Activated CD4-positive, alpha-beta memory T cell treated with anti-CD3 and anti-CD28 coated beads, Interleukin-2, amount 10 ng/mL, durations not matched to agents 7 days and 5 days (primary cell): ENCODE measurements at places on chromosomes 5 and 9.
A peak's percentile ranks its signal among the peaks of the same experiment; 100 is the strongest.

DNA sequence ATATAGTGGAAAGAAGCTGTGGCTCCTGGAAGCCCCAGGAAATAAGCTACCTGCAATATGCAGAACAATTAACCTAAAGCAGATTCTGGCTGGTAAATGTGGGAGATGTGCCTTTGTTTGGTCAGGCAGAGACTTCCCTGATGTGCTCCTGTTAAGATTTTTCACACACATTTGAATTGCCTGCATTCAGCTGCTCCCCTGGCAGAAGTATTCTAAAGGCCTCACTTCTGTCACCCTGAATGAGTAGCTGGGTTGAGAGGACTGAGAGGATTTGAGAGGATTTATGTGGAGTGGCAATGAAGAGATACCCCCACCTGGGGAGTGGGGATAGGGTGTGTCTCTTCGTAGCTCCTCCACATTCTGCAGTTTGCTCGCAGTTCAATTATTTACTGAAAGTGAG is 130.5 kb downstream of the ST8SIA4 start:
- DNase-seq = no peak

- DNase-seq = no peak
Measured at GRCh38 chr5:5666369-5666768, 243.9 kb downstream of the ICE1 start.

GRCh38 chr9:70049672-70050271 is 6.1 kb downstream of the MAMDC2 start:
- no peak for DNase-seq

- DNase-seq = no peak
Measured at GRCh38 chr5:41445937-41446563, 64.4 kb downstream of the PLCXD3 start.

DNA sequence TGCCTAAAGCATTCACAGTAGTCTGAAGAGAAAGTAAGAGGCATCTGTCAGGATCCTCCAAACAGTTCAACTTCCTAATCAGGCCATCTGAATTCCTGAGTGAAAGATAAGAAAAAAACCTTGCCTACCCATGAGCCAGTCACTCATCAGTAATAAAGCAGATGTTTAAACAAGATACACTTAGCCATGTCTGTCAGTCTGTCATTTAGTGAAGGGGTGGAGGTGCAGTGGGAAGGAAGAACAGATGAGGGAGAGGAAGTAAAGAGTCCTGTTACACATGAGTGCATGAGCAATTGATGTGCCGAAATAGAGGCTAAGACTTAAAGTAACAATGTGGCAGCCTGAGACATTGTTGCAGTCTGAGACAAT is 29.9 kb upstream of the DMRTA1 start:
- DNase-seq = no peak

DNA sequence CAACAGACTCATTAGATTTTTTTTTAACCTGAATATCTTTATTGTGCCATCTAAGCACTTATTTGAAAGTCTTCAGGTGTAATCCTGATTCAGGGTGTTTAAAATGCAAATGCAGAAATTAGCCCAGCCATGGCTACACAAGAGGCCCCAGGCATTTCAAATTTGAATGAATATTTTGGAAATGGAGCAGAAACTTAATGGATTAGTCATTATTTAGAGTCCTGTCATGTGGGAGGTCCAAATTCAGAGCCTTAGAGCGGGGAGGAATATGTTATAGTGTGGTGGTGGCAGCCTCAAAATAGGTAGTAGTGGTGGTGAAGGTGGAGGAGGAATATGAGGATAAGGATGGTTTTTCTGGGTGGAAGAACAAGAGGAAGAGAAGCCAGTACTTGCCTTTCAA is 567.0 kb downstream of the RAB3C start:
- no peak for DNase-seq

DNA sequence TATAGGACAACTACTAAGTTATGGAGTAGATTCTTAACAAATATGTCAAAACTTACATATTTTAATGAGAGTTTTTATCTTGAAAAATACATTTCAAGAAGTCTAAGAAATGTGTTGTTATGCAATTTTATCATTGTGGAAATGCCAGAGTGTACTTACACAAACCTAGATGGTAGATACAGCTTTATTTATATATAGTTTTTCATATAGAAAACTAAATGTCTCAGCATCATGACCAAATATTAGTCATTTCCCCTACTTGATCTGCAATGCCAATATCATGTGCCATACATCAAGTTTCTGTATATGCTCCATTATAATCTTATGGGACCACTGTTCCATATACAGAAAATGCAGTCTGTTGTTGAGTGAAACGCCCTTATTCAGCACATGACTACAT is 28.7 kb downstream of the CAST start:
- DNase-seq = no peak

DNA sequence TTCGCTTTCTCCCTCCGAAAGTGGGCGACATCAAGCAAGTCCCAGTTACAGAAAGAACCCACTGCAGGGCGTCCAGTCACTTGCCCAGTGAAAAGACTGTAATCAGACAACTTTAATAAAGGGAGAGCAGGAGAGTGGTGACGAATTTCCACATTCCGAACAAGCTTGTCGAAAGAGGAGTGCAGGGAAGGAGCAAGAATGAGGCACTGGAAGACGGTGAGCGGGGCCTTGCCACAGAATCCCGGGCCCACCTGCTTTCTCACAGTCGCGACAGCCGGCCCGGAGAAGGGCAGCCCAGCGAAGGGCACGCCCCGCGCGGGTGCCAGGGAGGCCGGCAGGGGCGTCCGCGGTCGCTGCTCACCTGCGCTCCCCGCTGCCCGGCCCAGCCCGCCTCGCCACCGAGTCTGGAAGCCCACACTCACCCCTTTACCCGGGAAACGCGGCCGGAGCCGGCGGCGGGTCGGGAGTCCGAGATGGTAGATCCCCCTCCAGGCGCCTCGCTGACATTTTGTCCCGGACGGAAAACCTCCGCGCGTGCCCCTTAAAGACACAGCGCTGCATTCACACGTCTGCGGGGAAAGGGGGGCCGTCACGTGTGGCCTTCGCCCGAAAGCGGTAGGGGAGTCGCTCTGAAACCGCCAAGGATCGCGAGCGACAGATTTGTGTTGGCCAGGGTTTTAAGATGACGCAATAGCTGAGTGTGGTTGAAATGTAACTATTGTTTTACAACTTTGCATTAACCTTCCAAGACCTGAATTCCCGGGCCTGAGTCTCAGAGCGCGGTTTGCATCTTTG is at the start of gene ZBED3:
Gene ZBED3, minus strand, starts transcription at position 597 of the 795 bp plus-strand sequence. CDS start 9,407 bp downstream, outside the sequence.
- DNase-seq = peak; percentile 52

- no peak for DNase-seq
Measured at GRCh38 chr5:66769839-66770617, 173.8 kb downstream of the MAST4 start.

- DNase-seq = no peak
Measured at GRCh38 chr9:70532716-70533115, 118.3 kb upstream of the KLF9 start.

DNA sequence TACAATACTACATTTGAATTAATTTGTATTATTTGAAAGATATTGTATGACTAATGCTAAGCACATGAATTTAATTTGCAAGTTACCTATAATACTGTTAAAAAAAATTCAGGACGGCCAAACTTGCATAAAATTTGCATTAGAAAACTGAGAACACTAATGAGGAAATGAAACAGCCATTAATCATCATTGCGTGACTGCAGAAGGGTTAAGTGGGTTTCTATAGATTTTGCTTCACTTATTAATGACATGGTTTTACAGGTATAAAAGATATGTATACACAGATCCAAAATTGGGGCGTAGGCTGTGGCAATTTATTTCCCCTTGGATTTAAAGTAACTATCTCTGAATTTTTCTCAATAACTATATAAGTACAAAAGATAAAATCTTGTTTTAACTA is 882.6 kb downstream of the PTPRD start:
- no peak for DNase-seq

DNA sequence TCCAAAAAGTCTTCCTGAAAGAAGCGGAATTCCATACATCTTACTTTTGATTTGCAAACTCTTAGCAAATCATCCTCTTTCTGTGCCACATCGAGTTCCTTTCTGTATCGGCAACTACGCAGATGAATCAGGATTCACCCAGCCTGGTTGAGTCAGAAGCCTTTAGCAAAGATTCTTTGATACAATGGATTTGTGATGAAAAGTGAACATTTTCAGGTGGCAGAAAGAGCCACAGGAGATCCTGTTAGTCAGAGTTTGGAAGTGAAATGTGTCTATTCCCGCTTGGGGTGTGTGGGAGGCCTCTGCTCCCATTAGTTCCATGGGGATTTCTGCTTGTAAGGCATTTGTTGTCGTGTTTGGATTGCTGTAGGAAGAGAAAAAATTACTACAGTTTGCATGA is 351.8 kb upstream of the WWC1 start:
- no peak for DNase-seq

DNA sequence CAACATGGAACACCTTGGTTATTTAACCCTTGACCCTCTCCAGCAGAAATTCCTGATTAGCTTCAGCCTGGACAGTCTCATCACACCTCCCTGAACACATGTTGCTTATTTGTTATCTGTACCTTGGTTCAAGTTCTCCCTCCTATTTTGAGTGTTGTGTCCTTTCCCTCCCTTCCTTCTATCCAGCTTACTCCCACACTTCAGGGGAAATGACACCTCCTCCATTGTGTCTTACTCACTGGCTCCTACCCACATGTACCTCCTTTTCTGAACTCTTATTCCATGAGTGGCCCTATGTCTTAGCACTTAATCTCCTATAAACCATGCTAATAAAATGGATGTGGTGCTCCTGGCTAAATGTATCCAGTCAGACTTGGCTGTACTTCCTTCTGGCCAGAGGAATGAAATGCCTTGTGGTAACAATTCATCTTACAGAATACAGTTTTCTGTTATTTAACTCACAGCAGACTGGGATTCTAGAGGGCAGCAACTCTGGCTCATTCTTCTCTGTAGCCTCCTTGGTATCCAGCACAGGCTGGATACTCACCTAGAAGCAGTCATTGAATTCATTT is 11.2 kb downstream of the LIX1 start:
- DNase-seq = no peak

- DNase-seq = no peak
Measured at GRCh38 chr9:4510546-4511322, 20.5 kb downstream of the SLC1A1 start.

DNA sequence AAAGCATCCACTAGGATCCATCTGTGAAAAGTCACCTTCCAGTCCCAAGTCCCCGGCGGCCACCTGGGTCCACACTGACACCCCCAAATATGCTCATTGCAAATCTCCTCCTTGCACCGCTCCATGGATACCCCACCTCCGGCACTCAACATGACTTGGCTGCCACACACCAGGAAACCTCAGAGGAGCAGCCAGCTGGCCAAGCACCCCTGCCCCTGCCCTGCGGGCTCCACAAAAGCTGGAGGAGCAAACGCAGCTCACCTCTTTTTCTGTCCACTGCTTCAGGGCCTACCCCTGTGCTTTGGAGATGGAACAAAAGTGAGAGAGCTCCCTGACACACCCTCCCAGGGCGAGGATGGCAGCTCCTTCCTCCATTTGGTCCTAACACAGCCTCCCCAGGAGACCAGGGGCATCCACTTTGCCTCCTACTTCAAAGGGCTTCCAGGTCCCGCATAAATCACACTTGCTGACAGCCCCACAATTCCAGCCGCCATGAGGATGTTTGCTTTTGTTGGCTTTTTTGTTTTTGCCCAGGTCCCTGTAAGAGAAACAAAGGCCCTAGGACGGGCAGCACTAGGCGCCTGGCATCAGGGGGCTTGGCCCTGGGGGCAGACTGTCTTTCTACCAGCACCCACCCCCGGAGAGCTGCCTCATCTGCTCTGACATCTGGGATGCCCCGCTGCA is 14.8 kb downstream of the ROR2 start:
- no peak for DNase-seq

GRCh38 chr9:86577420-86578333 is 223.5 kb upstream of the TUT7 start:
- DNase-seq = no peak

- DNase-seq = no peak
Measured at GRCh38 chr5:26026044-26026443, 1012.3 kb downstream of the CDH9 start.

DNA sequence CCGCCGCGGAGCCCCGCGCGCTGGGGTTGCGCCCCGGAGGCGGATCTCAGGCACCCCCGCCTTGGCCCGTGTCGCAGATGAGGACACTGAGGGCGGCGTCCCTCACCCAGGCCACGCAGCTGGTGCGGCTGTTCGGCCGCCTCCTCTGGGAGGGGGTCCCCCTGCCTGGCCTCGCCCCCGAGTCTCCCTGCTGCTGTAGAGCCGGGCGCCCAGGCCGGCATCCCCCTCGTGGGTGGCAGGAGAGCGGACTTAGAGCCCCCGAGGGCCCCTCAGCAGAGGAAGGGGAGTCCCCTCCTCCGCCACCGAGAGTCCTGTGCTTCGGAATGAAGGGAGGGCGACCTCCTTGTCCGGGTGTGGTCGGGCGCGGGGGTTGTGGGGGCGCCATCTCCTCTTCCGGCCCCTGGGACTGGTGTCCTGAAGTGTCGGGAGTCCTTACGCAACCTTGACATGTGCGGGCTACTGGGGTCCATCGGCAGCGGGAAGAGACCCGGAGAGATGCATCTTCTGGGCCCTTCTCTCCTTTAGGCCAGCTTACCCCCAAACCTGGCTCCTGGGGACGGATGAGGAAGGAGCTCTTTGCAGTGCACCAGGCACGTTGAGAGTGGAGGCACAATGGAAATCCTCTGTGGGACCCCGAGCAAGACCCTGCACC is 11.7 kb upstream of the EXOSC2 start:
- DNase-seq = no peak

- DNase-seq = no peak
Measured at GRCh38 chr5:89817841-89818240, 591.7 kb downstream of the CETN3 start.

DNA sequence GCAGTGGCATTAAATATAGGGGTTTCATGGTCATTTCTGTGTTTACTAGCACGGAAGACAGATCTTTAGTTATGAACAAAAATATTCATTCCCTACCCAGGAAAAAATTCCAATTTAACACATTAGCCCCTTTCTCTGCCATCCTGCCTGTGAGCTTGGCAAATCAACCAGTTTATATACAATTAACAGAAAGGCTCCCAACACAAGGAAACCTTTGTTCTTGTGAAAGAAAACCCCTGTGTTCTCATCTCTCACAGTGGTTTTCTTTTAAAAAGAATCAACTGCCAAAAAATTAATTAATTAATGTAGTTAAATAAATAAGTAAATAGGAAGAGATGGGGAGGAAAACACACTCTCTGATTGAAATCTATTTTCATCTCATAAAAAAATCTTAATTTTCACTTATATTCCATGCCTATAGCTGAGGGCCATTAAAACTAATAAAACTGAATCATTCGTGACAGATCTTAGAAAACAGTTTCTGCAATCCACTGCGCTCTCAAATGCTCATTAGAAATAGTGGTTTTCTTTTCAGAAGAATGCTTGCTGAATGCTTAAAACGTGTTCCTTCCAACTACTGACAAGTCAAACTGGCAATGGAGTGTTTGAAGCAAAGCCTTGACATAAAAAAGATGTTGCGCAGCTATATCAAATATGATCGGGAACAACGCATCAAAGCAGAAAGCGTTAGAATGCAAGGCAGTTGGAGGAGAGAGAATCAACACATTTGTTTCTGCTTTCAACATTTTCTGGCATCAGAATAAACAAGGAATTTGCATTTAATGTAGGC is 387.7 kb downstream of the TLR4 start:
- no peak for DNase-seq

DNA sequence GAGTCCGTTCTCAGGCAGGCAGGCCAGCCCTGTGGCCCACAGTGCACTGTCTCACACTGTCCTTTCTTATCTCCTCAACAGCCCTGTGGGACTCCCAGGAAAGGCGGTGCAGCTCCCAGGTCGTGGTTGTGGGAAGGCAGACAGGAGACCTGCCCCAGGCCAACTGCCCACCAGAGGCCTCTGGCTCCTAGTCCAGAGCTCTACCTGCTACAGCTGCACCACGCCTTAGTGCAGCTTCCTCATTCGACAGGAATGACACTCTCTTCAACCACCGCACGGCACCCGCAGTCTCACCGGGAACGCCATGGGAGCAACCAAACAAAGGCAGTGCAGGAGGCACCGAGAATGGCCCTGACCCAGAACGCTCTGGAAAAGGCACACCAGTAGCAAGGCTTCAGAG is 25.3 kb downstream of the CAMSAP1 start:
- DNase-seq = no peak
